ENCODE measurements at places on chromosomes 2 and 18. TPM values are rescaled to one million over a fixed set of nuclear protein-coding genes. Genes with fewer than 3 reads are reported as not detected.

Gene MARS2
- total RNA-seq: 3.1 TPM

Gene ARHGEF4
- total RNA-seq: 12.9 TPM

Gene REG1B
- total RNA-seq: not detected

Gene TCF7L1
- 6.1 TPM for total RNA-seq

Gene ITGA4
- 7.4 TPM for total RNA-seq

Data from articular chondrocyte of knee joint (primary cell).